ENCODE measurements at places on chromosomes 1 and 21. TPM values are rescaled to one million over a fixed set of nuclear protein-coding genes. Genes with fewer than 3 reads are reported as not detected.

Gene HTR1D
- total RNA-seq, result not detected

Gene KNCN
- total RNA-seq, result not detected

Gene EPHA10
- 0.71 TPM for total RNA-seq

Gene AQP10
- total RNA-seq, result not detected

Gene CHI3L2
- 2.6 TPM for total RNA-seq

Gene CFHR4
- not detected for total RNA-seq

Gene LCK
- total RNA-seq, result not detected

Gene NPHS2
- not detected for total RNA-seq

Gene TCHHL1
- total RNA-seq, result not detected

Gene RCSD1
- total RNA-seq, result 19.6 TPM

Gene SPRR2F
- total RNA-seq, result not detected

Gene OR2M3
- total RNA-seq, result not detected

Gene LCE1F
- total RNA-seq, result not detected

Gene IL19
- total RNA-seq, result not detected

Gene LAMTOR5
- 114 TPM for total RNA-seq

Gene PHF13
- 19.4 TPM for total RNA-seq

Gene TMEM269
- not detected for total RNA-seq

All from sigmoid colon (tissue), 7 donors.